SJCRH30 (cell line): ENCODE measurements at places on chromosomes 16 and 17.

GRCh38 chr16:57720142-57720575 is 15.4 kb upstream of the KATNB1 start:
- H3K36me3 ChIP-seq, result no peaks in the 10 kb centered on the region
- peak; percentile 48 for DNase-seq
- no peaks in the 10 kb centered on the region for H3K4me1 ChIP-seq
- no peak overlapping the region for H3K27ac ChIP-seq

- H3K4me3 ChIP-seq, result no peak overlapping the region
- DNase-seq, result peak; percentile 25
- no peaks in the 10 kb centered on the region for H3K36me3 ChIP-seq
- H3K27me3 ChIP-seq, result peaks cover 4% of the 10 kb centered on the region; the same call in 1 of the 2 replicates
- no peaks in the 10 kb centered on the region for H3K4me1 ChIP-seq
Observed at GRCh38 chr17:33779234-33779591, 475.9 kb upstream of the CCL2 start.

DNA sequence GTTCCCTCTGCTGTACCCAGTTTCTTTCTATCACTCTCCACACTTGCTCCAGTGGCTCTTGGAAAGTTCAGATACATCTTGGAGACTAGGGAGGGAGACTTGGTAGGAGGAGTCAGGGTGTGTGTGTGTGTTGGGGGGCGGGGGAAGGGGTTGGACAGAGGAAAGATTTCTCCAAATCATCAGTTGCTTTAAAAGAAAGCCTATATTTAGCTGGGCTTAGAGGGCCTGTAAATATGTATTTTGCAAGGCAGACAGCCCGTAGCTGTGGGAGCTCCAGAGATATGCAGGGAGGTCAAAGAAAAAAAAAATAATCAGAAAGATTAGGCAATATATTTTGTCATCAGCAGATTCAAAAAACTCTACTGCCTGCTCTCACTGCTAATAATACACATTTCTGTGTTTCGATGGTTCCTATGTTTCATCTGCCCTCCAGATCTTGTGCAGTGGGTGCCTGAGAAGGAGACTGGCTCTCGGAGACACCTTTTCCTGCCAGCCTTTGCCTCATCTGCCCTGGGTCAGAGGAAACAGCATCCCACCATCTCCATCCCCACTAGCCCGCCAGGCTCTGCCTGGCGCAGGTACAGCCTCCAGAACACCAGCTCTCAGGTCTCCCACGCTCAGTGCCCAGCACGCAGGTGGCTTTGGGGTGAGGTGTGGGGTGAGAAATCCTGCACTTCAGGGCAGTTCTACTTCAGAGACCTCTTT is 4.8 kb upstream of the PPP1R9B start:
- H3K4me1 ChIP-seq, result 0 out of 2 replicates have a peak, but pooled peaks cover 5% of the 10 kb centered on the region
- no peak overlapping the region for H3K4me3 ChIP-seq
- H3K36me3 ChIP-seq, result no peaks in the 10 kb centered on the region
- H3K27ac ChIP-seq, result no peak overlapping the region

DNA sequence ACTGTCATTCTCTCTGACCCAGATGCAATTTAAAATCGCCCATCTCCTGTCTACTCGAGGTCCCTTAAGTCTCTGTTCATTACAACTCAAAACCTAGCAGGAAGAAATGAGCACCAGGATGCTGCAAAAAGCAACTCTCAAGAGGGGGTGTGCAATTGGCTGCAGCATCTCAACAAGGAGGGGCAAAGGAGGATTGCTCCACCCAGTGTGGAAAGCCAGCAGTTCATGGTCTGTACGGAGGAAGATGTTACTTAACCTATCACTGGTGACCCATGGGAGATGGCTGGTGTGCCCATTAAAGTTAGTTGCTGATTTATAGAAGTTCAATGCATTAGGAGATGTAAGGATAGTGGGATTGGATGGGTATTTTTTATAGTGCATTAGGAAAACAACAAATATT is 147.4 kb downstream of the CDK5R1 start:
- no peaks in the 10 kb centered on the region for H3K27me3 ChIP-seq
- H3K4me1 ChIP-seq, result no peaks in the 10 kb centered on the region
- no peak for DNase-seq
- H3K4me3 ChIP-seq, result no peak overlapping the region
- no peak overlapping the region for H3K27ac ChIP-seq
- no peaks in the 10 kb centered on the region for H3K36me3 ChIP-seq

GRCh38 chr16:85945424-85945751 is 46.4 kb downstream of the IRF8 start:
- H3K4me1 ChIP-seq, result no peaks in the 10 kb centered on the region
- no peaks in the 10 kb centered on the region for H3K27me3 ChIP-seq
- no peaks in the 10 kb centered on the region for H3K36me3 ChIP-seq
- no peak overlapping the region for H3K4me3 ChIP-seq
